HT-29 (cell line): ENCODE measurements at places on chromosomes 6 and 20.

GRCh38 chr6:41098366-41098765 lies 25.6 kb downstream of the NFYA start:
- no peak for DNase-seq

DNA sequence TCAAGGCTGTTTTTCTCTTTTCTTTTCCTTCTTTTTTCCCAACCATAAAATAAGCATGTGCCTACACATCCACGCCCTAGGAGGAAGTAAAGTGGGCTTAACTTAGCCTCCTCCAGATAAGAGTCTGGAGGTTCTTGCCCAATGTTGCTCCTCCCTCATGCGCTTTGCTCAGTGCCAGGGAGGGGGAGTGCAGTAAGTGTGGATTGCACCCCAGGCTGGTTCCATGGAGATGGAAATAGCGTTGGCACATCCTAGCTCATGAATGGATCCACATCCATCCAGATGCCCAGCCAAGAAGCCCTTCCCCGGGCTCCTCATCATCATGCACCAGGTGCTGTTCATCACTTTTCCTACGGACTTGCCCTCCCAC lies 58.2 kb downstream of the NEDD9 start:
- DNase-seq: no peak

DNA sequence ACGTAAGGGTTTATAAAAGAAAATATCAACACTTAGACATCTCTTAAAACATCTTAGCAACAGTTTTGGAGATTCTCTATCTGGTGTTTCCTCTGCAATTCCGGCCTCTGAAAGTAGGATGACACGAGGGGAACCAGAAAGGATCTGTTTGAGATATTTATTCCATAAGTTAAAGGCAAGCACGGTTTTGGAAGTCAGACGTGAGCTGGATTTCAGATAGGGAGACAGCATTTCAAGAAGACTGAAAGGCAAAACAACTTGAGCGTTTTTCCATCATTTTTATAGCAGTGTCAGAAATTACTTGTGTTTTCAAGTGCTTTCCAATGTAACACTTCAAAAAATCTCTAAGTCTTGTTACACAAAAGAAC lies 52.9 kb upstream of the BTN3A2 start:
- DNase-seq: no peak

DNA sequence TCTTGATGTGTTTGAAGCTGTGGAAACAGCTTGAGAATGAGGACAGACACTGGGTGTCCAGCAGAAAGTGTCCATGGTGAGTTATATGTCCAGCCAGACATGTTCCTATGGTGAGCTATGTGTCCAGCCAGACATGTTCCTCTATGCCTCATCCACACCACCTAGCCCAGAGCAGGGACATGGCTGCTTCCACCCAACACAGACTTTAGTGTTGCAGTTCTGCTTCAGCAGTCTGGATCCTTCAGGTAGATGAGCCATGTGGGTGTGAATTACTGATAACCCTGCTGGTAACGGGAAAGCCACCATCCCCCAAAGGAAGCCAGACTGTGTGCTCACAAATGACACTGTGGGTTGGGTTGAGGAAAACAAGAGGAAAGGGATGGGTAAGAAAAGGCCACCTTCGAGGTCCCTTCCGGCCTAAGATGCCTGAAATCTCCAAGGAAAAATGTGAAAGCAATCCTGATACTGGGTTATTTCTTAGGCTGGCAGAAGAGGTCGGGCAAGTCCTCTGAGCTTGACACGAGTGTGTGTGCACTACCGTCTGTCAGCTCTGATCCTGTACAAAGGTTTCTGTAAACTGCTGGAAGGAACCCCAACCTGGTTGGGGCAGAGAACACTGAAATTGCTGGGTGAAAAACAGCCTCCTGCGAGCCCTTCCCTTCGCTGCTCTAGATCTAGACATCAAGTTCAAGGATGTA lies 77.8 kb downstream of the NINL start:
- peak; percentile 16 for DNase-seq

DNA sequence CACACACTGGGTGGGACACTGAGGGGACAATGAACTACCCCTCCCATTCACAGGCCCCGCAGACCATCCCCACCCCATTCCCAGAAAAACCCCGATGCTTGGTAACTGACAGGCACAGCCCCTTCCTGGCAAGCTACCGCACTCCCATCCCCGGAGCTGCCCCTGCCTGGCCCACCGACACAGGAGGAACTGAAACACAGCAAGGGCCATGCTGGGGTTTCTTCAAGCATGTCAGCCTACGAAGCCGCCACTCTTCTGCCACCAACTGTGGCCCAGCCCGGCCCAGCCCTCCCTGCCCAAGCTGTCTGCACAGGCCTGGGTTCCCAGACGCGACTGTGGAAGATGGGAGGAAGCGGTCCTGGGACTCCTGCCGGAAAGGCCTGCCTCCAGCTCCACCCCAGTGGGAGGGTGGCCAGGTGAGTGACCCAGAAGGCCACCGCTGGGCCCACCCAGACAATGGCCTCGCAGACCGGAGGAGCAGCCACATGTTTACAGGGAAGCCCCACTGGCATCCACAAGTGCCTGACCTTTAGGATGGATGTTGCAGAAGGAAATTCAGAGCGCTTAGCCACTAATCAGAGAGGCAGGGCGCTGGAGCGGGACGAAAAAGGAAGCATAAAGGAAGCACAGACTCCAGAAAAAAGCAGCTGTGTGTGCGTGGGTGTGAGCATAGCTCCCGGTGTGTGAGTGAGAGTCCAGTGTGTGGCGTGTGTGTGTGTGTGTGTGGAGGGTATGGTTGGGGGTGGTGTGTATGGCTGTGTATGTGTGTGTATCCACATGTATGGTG lies 91.6 kb downstream of the PRND start:
- no peak for DNase-seq

GRCh38 chr6:37016995-37017394 lies 11.5 kb downstream of the FGD2 start:
- DNase-seq: no peak

DNA sequence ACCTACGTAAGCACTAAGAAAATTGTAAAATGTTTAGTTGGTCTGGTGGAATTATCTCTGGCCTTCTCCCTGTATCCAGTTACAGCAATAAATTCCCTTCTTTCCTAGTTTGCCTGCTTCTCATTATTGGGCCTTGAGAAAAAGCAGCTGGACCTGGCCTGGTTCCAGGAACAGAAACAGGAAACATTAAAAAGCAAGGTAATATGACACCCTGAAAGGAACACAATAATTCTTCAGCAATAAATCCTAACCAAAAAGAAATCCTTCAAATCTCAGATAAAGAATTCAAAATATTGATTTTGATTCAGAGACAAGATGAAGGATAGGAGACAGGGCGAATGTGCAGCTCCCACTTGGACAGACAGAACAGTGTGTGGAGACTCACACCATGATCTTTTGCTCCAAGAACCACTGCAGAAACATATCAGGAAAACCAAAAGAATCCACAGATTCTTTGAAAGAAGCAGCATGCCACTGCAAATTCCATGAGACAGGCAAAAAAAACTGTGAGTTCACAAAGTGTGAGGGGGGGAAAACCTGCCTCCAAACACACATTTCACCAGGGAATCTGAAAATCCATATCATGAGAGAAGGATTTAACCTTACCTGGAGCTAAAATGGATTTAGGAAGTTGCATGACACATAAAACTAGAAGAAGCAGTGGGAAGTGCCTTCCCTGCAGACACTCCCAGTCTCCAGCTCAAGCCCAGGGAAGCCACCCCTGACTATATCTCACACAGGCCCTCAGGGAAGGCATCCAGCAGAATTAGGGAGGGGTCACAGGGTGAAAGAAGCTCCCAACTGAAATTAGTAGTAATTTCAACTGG lies 28.9 kb downstream of the TREM1 start:
- DNase-seq: peak; percentile 72

DNA sequence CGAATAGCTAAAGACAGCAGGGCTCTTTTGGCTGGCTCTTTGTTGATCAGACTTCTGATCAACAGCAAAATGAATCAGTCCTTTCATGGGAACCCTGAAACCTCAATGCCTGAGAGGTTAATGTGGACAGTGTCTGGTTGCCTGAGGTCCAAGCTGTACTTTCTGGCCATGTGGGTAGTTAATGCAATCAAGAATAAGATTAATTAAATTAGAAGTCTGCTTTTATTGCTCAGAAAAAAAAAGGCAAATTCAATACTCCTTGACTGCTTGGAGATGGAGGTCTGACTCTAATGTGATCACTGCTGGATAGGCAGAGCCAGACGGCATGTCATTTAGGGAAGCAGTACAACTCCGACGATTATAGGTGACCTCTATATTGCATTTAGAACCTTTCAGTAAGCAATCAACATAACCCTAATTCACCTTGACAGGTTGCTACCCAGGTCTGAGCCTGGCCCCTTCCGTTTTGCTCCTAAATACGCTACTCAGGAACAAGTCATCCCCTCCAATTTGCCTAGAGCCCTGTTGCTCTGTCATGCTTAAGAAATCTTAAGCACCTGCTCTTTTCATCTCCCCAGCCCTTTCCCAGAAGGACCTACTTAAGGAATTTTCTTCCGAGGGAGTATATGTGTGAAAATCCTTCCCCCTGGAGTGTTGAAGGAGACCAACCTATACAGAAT lies 370.0 kb upstream of the SPTLC3 start:
- no peak for DNase-seq

GRCh38 chr6:24797596-24798216 lies 1.0 kb downstream of the ARMH2 start:
- DNase-seq: no peak

- DNase-seq: no peak
Observed at GRCh38 chr20:11922561-11922960, 4.9 kb downstream of the BTBD3 start.

DNA sequence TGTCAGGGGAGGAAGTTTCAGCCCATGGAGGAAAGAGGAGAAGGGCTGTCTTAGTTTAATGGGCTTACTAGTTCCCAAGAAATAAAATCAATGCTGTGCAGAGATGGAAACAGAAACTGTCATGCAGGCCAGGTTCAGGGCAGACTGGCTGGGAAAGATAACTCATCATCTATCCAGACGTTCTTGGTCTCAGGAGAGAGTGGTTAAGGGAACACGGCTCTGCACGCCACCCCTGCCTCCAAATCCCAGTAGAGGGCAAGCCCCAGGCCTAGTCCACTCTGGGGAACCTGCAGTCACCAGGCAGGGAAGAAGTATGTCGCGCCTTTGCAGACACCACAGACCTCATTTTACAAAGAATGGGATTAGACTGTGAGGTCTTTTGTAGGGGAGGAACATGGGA lies 12.5 kb downstream of the ALDH8A1 start:
- no peak for DNase-seq

- DNase-seq: no peak
Observed at GRCh38 chr20:24098886-24099285, 110.3 kb upstream of the GGTLC1 start.

GRCh38 chr6:50816115-50816675 lies 2.5 kb upstream of the TFAP2B start:
- DNase-seq: peak; percentile 85

- no peak for DNase-seq
Observed at GRCh38 chr6:6685249-6686040, 96.9 kb downstream of the LY86 start.

- DNase-seq: no peak
Observed at GRCh38 chr20:19070681-19071445, 141.6 kb upstream of the SLC24A3 start.

GRCh38 chr6:167826896-167827582 lies at the start of gene AFDN:
Gene AFDN, plus strand, starts transcription at chr6:167826911. Its CDS starts 222 bp downstream, at chr6:167827133.
- DNase-seq: no peak

DNA sequence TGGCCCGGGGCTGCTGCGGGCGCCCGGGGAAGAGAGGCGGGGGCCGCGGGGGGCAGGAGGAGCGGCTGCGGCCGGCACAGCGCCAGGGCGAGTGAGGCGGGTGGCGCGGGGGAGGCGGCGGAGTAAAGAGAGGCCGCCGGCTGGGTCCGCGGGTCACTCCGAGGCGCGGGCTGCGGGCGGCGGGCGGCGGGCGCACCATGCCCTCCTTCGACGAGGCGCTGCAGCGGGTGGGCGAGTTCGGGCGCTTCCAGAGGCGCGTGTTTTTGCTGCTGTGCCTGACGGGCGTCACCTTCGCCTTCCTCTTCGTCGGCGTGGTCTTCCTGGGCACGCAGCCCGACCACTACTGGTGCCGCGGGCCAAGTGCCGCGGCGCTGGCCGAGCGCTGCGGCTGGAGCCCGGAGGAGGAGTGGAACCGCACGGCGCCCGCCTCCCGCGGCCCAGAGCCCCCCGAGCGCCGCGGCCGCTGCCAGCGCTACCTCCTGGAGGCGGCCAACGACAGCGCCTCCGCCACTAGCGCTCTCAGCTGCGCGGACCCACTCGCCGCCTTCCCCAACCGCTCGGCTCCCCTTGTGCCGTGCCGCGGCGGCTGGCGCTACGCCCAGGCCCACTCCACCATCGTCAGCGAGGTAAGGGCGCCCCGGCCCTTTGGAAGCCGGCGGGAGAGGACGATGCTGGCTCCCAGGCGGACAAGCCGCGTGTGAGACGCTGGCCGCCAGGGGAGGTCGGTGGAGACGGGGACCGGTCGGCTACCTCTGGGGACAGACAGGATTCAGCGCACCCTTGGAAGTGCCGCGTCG lies at the start of gene SLC22A3:
Gene SLC22A3, plus strand, starts transcription at position 156 of the 797 bp plus-strand sequence. Its CDS starts 42 bp downstream, at position 198.
- peak; percentile 9 for DNase-seq

DNA sequence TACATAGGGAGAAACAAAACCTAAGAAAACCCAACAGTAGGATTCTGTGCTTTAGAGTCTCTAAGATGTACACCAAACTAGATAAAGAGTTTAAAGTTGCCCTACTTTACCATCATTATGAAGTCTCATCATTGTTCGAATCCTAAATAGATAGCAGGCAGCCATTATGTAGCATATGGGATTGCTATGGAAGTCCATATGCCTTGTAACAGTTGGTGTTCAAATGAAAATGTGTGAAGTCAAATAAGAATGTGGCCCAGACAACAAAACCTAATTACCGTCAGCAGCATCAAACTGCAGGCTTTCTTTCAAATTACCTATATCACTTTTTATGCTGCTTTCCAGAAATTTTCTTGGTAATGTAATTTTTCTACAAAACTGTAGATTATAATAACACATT lies 1380.1 kb downstream of the GRIK2 start:
- DNase-seq: no peak

DNA sequence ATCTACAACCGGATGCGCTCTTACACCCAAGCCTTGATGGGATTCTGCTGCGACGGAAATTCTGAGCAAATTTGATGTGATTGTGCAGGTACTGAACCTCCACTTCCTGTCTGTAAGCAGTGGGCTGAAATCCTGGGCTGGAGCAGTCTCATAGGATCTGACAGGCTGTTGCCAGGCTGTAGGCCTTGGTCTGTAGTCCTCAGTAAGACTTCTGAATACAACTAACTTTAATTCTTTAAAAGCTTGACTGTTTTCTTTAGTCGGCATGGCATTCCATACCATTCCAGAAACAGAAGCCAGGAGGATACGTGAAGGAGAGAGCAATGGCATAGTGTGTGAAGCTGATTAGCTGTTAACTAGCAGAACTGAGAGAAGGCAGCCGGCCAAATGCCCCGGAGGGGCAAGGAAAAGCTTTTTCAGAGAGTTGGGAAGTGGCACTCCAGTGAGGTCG lies 68.3 kb downstream of the ADTRP start:
- DNase-seq: no peak

DNA sequence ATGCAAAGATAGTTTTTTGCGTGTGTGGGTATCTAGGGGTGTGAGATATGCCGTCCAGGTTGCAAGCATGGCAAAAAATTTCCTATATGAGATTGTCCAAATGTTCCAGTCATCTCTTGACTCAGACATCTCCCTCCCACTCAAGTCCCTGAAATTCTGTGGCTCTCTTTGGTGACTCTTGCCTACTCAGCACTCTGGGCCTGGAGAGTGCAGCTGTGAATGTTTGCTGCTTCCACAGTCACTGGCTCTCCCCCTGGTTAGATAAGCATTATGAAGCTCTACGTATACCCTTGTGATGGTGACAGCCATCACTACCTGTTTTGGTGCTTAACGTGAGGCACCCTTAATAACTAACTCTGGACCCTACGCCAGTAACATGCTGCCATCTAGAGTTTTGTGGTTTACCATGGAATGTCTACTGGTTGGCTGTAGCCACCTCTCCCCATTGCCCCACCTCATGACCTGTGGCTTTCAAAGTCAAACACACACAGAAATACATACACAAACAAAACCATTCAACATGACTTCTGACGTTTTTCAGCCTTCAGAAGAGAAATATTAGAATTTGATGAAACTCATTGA lies 621.9 kb upstream of the CITED2 start:
- peak; percentile 50 for DNase-seq
